ENCODE measurements at places on chromosomes 13 and 19.

DNA sequence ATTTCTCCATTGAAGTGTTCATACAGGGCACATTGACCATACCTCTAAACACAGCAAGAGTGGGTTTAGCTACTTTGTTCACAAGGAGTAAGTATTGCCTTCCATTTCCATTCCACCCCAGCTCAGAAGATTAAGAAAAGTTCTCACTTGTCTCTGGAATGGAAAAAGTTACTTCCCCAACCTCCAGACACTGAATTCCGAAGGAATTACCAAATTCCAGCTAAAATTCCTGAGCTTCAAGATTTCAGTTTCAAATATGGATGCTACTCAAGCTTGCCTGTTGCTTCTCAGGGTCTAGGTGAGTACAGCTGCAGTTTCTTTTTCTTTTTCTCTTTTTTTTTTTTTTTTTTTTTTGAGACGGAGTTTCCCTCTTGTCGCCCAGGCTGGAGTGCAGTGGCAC, 33.6 kb downstream of the TEX26 start:
- no peak for DNase-seq

DNA sequence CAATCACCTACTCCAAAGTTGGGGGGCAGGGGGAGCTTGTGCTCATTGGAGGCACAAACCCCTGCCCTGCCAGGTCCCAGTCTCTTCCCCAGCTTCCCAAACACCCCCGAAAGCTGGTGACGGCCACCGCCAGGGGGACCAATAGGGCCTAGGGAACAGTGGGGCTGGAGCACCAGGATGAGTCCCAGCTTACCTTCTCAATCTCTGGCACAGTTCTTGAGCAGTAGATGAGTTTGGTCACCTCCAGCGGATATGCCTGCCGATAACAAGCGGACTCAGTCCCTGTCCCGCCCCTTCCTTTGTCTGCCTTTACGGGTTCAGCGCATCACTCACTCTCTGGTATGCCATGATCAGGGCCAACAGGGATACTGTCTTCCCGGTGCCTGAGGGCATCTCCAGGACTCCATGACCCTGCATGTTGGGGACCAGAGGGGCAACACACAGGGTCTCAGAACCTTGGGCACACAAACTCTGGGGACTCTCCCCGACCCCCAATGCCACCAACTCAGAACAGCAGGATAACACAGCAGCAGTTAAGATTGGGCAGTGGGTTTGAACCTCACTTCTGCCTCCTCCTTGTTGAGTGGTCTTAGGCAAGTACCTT, 1.5 kb downstream of the ERCC2 start:
- no peak for DNase-seq

- DNase-seq = no peak
Observed at GRCh38 chr13:74732736-74733385, 598.7 kb upstream of the KLF12 start.

- no peak for DNase-seq
Observed at GRCh38 chr19:1914826-1915341, 9.7 kb downstream of the ADAT3 start.

- no peak for DNase-seq
Observed at GRCh38 chr13:34086281-34086680, 268.3 kb downstream of the RFC3 start.

DNA sequence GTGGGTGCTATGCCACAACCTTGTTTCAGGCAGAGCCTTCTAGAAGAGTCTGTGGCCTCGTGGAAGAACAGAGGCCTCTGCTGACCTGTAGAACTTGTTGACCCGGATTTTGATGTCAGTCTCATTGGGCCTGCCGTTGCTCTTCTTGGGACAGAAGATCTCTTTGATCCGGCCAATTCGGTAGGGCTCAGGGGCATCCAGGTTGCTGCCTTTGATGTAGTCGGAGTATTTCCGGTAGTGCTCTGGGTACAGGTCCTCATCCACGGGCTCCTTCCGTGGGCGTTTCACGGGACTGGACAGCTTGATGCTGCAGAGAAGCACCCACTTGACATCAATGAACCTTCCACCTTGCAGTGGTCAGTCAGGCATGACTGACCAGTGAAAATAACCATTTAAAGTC, 24.0 kb upstream of the EIF3G start:
- no peak for DNase-seq

DNA sequence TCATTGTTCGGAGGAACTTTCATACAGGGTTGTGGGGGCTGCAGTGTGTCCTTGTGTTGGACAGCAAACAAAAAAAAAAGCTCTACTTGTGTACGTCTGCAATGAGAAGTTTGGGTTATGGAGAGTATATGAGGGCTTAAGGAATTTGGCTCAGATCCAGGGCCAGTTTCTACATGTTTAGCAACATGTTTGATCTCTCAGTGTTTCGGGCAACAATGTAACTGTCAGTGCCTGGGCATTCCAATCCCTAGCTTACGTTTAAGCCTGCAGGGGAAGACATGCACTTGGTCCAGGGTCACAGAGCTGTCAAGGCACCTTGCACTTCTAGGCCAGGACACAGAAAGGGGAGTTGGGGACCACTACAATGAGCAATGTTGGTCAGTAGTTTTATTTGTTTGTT, 13.9 kb downstream of the ZNF543 start:
- DNase-seq = no peak

DNA sequence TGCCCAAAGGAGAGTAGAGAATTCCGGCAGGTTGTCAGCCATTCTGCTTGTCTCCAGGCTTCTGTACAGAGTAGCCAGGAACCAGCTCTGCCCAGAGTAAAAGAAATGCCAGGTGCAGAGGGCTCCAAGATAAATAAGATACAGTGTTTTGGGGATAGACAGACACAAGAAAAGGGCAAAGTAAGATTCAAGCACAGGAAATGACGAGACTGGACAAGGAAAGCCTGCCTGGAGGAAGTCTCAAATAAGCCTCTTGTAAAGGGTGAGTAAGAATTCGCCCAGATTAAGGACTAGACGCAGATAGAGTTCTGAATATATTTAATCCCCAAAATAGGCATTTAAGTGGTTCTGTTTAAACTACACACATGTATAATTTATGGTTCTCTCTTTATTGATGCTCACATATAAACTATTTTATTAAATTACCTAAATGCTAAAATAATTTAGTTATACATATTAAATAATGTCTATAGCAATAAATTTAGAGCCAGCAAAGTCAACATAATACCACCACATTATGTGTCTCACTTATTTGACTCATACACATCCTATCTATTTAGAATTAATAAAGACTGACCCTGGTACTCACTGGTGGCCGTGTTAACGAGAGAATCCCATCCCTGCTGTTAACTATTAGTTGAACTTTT, 98.4 kb upstream of the RAP2A start:
- no peak for DNase-seq

GRCh38 chr13:113938246-113938645, 35.6 kb downstream of the C13orf46 start:
- DNase-seq = no peak

DNA sequence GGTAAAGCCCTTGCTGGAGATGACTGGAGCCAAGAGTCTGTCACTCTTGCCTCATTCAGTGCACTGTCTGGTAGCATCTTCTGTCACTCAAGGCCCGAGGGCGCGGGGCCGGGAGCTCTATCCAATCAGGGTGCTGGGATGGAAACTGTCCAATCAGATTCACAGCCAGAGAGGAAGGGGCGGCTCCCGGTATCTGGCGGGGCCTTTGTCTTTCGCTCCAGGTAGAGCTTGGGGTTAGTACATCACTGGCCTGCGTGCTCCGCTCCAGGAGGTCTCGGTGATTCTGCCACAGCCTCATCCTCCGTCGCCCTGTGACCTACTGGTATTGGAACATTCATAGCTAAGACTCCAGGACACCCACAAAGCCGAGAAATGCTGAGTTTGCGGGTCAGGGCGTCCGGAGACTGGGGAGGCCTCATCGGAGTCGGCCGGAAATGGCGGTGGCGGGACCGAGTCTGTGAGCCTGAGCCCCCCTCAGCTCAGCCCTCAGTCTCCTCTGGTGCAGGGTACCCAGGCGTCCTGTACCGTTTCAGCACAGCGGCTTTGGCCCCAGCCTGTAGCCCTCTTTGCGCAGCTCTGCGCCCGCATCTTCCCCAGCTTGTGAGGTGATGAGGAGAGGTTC, 20.6 kb upstream of the ZNF430 start:
- DNase-seq = peak; percentile 94

GRCh38 chr13:98144801-98145350, 2.0 kb downstream of the FARP1 start:
- DNase-seq = no peak

- DNase-seq = no peak
Observed at GRCh38 chr13:89822467-89822866, 1525.0 kb upstream of the MIR17HG start.

DNA sequence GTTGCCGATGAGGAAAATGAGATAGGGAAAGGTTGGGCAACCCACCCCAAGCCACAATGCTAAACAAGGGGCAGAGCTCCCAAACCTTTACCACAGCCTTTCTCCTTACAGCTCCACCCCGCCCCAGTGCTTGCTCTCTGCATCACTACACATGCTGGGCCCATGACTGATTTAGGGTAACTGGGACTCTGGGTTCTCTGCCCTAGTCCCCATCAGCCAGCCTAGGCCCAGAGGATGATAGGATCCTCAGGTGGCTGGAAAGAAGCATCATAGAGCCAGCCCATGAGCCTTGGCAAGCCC, 11.6 kb downstream of the C19orf47 start:
- no peak for DNase-seq

DNA sequence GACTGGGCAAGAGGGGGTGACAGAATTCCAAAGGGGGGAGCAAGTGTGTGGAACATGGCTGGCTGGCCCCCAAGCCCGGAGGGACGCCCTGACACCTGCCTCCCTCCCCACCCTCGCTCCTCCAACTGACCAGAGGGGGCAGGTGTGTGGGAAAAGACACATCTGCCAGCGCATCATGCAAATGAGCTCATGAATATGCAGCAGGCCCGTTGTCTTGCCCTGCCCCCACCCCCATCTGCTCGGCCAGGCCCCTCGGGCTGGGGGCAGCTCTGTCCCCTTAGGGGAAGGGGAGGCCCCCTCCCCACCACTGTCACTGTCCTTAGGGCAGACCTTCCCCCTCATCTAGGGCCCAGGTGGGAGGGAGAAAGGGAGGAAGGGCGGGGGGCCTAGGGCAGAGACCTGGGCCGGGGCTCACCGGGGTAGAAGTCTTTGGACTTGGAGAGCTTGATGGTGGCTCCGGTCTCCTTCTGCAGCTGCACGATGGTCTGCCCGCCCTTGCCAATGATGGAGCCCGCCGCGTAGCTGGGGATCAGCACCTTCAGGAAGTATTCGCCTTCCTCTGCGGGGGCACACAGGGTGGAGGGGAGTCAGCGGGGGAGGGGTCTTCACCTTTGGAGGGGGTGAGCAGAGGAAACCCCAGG, 12.9 kb downstream of the NOVA2 start:
- DNase-seq = no peak

DNA sequence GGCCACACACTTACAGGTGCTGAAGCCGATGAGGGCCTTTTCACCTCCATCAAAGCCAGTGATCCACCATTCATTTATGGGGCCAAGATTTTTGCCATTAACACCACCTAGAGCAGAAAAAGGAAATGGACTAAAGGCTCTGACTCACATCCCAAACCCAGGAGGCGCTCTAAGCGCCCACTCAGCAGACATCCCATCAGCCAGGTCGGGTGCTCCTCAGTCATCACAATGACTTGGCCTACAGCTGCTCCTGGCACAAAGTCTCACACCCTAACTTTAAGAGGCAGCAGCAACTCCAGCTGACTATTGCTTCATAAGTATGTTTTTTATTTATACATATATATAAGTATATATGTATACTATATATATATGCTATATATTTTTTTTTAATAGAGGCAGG, 36.1 kb upstream of the EIF3G start:
- DNase-seq = no peak

- DNase-seq = no peak
Observed at GRCh38 chr13:60411983-60412382, 15.0 kb downstream of the TDRD3 start.

DNA sequence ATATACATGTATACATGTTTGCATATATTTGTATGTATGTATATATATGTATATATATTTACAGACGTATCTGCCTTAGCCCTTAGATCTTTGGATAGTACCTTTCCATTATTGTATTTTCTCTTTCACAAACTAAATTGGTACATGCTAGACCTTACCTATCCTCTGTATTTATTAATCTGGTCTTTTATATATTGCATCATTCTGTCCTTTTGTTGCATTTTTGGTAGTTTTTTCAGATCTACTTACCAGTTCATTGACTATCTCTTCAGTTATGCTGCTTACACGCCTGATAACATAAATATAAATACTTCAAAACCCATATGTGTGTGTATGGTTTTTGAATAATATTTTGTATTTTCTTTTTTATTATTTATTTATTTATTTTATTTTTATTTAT, 11.7 kb downstream of the ZNF613 start:
- DNase-seq = no peak

DNA sequence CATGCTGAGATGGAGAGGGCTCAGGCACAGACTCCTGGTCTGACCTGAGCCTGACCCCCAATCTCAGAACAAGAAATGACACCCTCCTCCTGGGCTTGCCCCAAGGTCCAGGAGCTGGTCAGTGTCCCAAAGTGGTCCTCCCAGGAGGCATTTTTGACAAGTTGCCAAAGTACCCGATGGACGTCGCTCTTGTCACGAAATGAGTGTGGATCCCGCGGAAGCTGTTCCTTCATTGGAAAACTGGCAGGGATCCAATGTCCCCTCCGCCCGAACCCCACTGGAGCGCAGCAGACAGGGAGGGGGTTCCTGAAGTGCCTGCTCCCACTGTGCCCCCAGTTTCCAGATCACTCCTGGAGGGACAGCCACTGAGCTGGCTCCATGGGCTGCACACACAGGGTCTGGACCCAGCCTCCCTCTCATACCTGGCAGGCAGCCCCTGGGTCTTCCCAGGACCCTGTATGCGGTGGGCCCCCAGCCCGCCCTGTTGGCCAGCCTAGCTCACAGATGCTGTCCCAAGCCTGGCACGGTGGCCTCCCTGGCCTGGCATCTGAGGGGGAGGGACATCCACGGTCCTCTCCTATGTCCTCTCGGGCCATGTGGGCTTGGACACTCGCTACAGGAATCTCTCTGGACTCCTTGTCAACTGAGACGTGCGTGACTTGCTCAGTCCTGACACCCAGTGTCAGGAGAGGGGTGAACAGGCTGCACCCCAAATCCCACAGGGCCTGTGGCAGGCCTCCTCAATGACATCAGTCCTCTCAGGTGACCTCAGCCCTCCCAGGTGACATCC, 12.8 kb upstream of the ZNF14 start:
- DNase-seq = no peak

GRCh38 chr19:32098968-32099367, 246.4 kb upstream of the ZNF507 start:
- DNase-seq = no peak

- DNase-seq = no peak
Observed at GRCh38 chr13:22717036-22717435, 463.7 kb upstream of the SGCG start.

All from chondrocyte (in vitro differentiated cells).